NCI-H526 treated with DMSO at 0.1 percent for 48 hours (cell line): ENCODE measurements at places on chromosomes 2 and 18.
A peak's percentile ranks its signal among the peaks of the same experiment; 100 is the strongest.

- DNase-seq, result no peak
Observed at GRCh38 chr18:63701952-63702351, 808 bp upstream of the SERPINB11 start.

GRCh38 chr2:203327582-203327900 lies 653 bp upstream of the ABI2 start:
- DNase-seq, result peak; percentile 36

- DNase-seq, result peak; percentile 71
Observed at GRCh38 chr18:49561289-49562193, at the start of gene LIPG. Gene LIPG, plus strand, starts transcription at chr18:49562057. Its CDS starts 252 bp downstream, at chr18:49562309.

GRCh38 chr2:229370509-229370908 lies 99.4 kb upstream of the PID1 start:
- no peak for DNase-seq

GRCh38 chr2:211468877-211469663 lies 912.7 kb downstream of the CPS1 start:
- DNase-seq, result no peak

DNA sequence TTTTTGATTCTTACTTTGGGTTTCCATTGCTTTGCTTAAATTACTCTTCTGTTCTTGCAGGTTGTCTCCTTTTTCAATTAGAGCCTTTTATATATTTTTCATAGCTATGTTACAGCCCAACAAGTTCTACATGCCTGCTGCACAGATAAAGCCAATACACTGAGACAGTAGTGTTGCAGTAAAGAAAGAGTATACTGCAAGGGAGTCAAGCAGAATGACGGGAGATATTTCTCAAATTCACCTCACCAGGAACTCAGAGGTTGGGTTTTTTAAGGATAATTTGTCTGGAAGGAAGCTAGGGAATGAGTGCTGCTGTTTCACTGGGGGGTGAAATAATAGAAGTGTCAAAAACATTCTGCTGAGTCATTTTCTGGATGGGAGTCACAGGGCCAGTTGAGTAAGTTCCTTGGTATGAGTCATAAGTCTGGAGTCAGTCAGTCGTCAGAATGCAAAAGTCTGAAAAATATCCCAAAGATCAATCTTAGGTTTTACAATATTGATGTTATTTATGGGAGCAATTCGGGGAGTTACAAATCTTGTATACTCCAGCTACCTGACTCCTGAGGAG lies 193.0 kb upstream of the RGPD4 start:
- no peak for DNase-seq

DNA sequence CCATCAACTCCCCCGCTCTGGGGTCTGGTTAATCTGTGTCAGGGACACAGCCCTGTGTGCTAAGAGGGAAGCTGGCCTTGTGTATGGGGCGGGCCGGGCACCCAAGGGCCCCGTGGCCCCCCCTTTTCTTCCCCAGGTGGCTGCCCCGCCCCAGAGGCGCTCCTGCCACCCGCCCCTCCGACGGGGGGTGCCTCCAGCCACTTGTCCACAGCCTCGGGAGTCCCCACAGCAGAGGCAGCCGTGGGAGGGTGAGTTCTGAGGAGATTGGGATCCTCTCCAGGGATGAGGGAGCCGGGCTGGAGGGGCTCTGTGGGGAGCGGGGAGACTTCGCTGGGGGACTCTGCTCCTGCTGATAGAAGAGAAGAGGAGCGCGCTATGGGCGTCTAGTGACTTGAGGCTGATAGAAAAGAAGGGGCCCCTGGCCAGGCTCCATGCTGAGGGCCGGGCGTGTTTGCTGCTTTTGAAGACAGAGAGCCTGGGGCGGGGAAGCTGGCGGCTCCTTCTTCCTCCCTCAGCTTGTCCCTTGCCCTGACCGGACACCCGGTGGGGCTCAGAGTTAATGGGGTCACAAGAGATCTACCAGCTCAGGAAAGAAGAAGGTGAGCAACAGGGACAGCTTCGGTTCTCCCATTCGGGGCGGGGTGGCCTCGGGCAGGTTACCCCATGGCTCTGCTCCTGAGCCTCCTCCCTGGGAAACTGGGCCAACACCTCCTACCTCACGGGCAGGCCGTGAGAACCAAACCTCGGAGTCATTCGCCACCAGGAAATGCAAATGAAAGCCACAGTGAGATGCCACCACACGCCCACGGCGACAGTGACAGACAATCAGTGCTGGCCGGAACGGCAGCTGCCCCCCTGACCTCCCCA lies 89.4 kb upstream of the TAF1B start:
- DNase-seq, result no peak

GRCh38 chr18:51655327-51655698 lies 457.8 kb upstream of the MEX3C start:
- no peak for DNase-seq

DNA sequence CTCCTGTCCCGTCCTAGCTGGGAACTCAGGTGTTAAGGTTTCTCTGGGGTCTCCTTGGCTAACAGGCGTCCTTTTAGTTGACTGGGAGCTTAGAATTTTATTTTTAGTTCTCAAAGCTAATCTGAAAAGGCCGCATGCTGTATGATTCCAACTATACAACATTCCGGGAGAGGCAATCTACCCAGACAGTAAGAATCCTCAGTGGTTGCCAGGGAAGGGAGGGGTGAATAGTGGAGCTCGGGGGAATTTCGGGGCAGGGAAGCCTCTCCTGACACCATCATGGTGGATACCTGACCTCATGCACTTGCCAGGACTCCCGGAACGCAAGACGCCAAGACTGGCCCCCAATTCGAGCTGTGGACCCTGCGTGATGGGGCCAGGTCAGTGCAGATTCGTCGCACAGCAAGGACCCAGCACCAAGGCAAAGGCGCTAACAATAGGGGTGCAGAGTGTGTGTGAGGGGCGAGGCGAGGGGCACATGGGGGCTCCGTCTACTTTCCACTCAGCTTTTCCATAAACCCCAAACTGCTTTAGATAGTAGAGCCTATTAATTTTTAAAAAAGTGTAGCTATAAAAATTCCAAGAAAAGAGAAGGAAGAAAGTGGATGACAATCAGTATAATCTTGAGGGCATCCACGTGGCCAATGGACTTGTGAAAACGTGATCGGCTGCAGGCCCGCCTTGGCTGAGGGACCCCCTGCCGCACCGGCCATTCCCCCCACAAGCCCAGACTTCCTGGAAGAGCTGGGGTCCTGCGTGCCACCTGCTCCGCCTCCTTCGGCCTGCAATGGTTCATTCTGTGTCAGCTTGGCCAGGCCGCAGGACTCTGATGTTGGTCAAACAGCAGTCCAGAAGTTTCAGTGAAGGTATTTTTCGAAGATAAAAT lies 17.3 kb downstream of the PDCD1 start:
- DNase-seq, result no peak
